ENCODE measurements at places on chromosomes 16 and 17.

- no peak for DNase-seq
Observed at GRCh38 chr16:5882087-5882640, 784.6 kb upstream of the EEF2KMT start.

GRCh38 chr17:40322358-40323315 lies 13.7 kb downstream of the RARA start:
- DNase-seq = no peak

GRCh38 chr16:48310908-48311641 lies 63.7 kb upstream of the ABCC11 start:
- no peak for DNase-seq

DNA sequence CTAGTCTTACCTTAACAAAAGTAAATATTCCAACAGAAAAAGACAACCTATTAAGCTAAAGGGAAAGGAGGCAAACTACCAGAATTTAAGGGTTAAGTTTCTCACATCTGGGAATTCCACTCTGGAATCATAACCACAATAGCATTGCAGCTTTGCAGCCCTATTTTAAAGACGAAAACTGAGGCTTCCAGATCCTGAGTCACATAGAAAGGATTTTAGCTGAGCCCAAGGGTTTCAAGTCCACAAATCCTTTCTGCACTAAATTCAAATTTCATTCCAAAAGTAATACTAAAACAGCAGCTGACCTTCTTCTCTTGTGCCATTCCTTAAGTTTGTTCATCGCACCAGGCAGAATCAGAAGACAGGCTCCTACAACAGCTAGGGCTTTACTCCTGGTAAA lies 17.8 kb downstream of the XYLT1 start:
- DNase-seq = no peak
